ENCODE measurements at places on chromosomes 13 and 19.

DNA sequence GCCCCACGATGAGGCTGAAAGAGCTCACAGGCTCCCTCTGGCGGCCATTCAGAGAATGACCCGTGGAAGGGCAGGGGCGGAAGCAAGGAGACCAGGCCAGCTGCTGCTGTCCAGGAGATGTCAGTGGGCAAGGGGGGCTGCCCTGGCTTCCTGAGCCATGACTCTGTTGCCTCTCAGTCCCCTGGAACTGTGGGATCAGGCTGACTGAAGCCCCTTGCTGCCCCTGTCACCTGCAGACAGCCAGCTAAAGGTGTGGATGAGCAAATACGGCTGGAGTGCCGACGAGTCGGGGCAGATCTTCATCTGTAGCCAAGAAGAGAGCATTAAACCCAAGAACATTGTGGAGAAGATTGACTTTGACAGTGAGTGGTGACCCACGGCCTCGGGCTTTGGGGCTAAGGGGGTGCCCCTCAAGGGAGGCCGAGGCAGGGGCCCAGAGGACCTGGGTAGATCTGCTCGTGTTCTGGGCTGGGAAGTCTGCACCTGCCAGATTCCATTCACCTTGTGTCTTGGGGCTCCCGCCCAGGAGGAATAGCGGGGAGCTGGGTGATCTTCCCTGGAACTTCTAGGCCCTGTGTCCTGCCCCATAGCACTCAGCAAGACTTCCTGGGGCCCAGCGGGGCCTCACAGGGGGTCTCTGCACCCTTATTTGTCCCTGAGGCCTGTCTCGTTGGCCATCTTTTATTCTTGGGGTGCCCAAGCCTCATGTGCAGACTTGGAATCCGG, 12.5 kb upstream of the ACTN4 start:
- DNase-seq, result peak; percentile 41

DNA sequence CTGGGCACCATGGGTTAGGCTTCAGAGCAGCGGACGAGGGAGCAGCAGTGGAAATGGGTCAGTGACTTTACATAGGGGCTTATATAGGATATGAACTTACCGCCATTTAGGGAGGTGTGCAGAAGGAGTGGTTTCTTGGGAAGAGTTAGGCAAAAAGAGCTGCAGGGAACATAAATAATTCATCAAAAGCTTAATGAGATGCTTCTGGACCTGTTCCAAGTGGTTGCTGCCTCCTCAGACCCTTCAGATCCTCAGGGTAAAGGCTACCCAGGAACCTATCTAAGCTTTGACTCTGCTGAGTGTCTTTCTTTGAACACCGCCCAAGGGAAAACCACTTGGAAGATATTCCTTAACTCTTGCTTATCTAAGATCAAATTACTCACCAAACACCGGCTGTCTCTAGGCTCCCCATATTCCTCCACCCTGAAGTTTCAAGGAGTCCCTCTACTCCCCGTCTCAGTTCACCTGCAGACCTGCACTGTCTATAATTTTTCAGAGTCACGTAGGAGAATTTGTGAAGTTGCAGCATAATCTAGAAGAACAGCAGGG, at the start of gene IGFL4:
Gene IGFL4 (minus strand): TSS at position 51 of the 549 bp plus-strand sequence. CDS start 40 bp downstream, at position 11.
- no peak for DNase-seq

DNA sequence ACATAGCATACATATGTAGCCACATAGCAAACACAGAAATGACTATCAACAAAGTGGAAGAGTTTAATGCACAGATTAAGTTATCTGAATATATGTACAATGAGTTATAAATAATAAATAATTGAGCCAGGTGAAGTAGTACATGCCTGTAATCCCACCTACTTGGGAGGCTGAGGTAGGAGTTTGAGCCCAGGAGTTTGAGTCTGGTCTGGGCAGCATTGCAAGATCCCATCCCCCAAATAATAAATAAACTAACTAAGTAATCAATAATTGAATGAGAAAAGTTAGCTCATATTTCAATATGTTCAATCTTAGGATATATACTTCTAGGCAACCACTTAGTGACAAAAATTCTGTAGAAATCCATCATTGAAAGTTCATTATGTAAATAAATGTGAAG, 1.7 kb downstream of the CARD8 start:
- DNase-seq, result no peak

DNA sequence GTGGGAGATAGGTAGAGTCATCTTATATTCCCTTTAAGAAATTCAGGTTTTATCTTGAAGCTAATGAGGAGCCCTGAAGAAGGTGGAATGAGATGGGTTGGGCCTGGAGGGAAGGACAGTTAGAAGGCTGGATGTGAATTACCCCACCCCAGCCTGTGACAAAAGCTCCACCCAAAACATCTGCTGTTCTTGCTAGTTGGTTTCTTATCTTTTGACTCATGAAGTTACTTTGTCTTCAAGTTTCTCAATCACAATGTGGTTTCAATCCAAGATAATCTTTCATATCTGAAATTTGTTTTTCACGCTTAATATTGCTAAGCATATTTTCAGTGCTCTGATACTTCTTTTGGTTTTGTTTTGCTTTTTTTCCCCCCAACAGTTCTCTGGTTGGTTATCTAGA, 38.3 kb upstream of the HMGB1 start:
- no peak for DNase-seq

GRCh38 chr19:11377756-11378155, 3.3 kb downstream of the SWSAP1 start:
- no peak for DNase-seq

DNA sequence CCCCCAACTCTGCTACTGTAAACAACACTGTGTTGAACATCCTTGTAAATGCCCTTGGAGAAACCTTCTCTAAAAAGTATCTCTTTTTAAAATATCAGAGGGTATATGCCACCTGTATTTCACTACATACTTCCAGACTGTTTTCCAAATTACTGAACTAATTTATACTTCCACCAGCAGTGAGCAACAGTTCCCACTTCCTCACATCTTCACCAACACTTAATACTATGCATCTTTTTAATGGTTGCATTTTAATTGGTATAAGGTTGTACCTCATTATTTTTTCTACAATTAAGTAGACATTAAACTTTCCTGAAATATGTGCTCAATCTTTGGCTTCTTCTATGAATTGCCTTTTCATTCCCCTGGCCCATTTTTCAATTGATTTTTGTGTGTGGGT, 21.8 kb downstream of the CLEC4M start:
- DNase-seq, result no peak

GRCh38 chr19:49136771-49137171, 17.4 kb downstream of the PPFIA3 start:
- no peak for DNase-seq

- peak; percentile 79 for DNase-seq
These were observed 17.5 kb downstream of the LATS2 start for GRCh38 chr13:21043898-21044297.

- DNase-seq, result no peak
These were observed 24.2 kb downstream of the RASA3 start for GRCh38 chr13:114108141-114108761.

GRCh38 chr13:65959305-65959704, 1270.8 kb downstream of the PCDH9 start:
- no peak for DNase-seq

- DNase-seq, result no peak
These were observed 829 bp downstream of the B3GLCT start for GRCh38 chr13:31200637-31200971.
